Colonic mucosa (tissue), 4 donors: ENCODE measurements at places on chromosomes 6 and 20. TPM values are rescaled to one million over a fixed set of nuclear protein-coding genes. Genes with fewer than 3 reads are reported as not detected.

Gene HLA-DRB5
- total RNA-seq: 26.7 TPM

Gene TPD52L1
- 15.5 TPM for total RNA-seq

GRCh38 chr6:140623498-140623897, 1249.0 kb upstream of the CITED2 start:
- H3K36me3 ChIP-seq: no peaks in the 10 kb centered on the region
- DNase-seq: no peak
- no peaks in the 10 kb centered on the region for H3K4me1 ChIP-seq
- H3K27ac ChIP-seq: no peak overlapping the region
- no peak overlapping the region for H3K4me3 ChIP-seq

GRCh38 chr6:48979806-48980205, 483.2 kb downstream of the MMUT start:
- no peak overlapping the region for H3K4me3 ChIP-seq
- no peak overlapping the region for H3K27ac ChIP-seq
- H3K36me3 ChIP-seq: no peaks in the 10 kb centered on the region
- DNase-seq: no peak
- no peaks in the 10 kb centered on the region for H3K27me3 ChIP-seq

- H3K27ac ChIP-seq: no peak overlapping the region
- H3K4me3 ChIP-seq: no peak overlapping the region
- DNase-seq: no peak
- H3K36me3 ChIP-seq: no peaks in the 10 kb centered on the region
These were observed 216.4 kb downstream of the C6orf118 start for GRCh38 chr6:165092881-165093595.

Gene MYLIP
- 32.2 TPM for total RNA-seq

DNA sequence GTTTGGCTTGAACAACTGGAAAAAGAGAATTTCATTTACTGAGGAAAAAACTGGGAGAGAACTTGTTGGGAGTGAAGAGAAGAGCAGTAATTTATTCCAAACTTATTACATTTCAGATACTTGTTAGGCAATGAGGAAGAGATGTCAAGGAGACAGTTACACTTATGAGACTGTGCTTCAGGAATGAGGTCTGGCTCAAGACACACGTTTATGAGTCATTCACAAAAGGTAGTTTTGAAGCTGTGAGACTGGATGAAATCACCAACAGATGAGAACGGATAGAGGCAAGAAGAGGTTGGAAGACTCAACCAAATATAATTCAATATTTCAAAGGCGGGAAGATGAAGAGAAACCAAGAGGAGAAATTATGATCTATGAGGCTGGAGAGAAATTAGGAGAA, 70.6 kb upstream of the DEFB112 start:
- DNase-seq: no peak
- H3K27me3 ChIP-seq: no peaks in the 10 kb centered on the region
- no peaks in the 10 kb centered on the region for H3K4me1 ChIP-seq
- H3K36me3 ChIP-seq: no peaks in the 10 kb centered on the region
- no peak overlapping the region for H3K4me3 ChIP-seq
- H3K27ac ChIP-seq: no peak overlapping the region

Gene SPATA25
- total RNA-seq: 1.5 TPM

Gene MAFB
- total RNA-seq: 11.2 TPM

Gene OLIG3
- total RNA-seq: not detected

Gene DEFB126
- not detected for total RNA-seq

- no peak for DNase-seq
- H3K4me1 ChIP-seq: no peaks in the 10 kb centered on the region
- no peaks in the 10 kb centered on the region for H3K36me3 ChIP-seq
- no peaks in the 10 kb centered on the region for H3K27me3 ChIP-seq
- no peak overlapping the region for H3K4me3 ChIP-seq
These were observed 163.3 kb upstream of the BMP2 start for GRCh38 chr20:6604179-6604578.

Gene ZNF391
- total RNA-seq: 0.96 TPM

Gene BPIFA2
- not detected for total RNA-seq

Gene SCGN
- total RNA-seq: 4.6 TPM

Gene TSPO2
- not detected for total RNA-seq

Gene THBS2
- 1.9 TPM for total RNA-seq

DNA sequence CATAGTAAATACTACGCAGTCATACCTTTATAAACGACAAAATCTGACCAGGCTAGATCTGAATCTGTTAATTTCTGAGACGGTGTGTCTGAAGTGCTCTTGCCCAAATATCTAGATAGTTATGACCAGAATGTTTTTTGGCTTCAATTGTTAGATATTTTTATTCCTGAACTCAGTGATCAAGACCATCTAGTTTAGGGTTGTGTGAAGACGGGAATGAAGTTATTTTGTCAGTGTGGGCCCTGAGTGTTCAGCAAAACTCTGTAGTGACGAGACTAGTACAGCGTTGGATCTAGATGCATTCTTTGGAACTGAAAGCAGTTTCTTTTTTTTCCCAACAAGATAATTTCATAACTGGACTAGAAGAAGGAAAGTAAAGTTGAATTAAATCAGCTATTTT, 3.1 kb downstream of the STXBP5 start:
- no peaks in the 10 kb centered on the region for H3K4me1 ChIP-seq
- peak overlapping the region; percentile 5 for H3K4me3 ChIP-seq
- no peak for DNase-seq

DNA sequence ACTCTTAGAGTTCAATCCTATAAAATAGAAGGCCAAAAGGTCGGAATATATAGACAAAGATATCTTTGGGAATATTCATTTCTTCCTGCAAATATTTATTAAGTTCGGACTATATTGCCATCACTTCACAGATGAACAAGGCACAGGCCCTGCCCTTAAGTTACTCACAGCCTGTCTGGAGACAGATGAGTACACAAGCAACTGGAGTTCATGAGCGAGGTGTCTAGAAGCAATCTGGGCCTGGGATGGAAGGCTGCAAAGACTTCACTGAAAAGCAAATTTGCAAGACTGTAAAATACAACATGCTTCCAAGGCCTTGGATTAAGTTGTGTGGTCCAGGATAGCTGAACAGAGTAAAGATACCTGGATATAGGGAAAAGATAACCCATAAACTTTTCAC, 56.7 kb upstream of the CEP85L start:
- no peak overlapping the region for H3K27ac ChIP-seq
- no peak for DNase-seq
- H3K4me3 ChIP-seq: no peak overlapping the region
- H3K36me3 ChIP-seq: no peaks in the 10 kb centered on the region

GRCh38 chr6:14270142-14270893, 152.7 kb downstream of the CD83 start:
- no peaks in the 10 kb centered on the region for H3K36me3 ChIP-seq
- no peak overlapping the region for H3K27ac ChIP-seq
- H3K4me1 ChIP-seq: no peaks in the 10 kb centered on the region

- peaks cover 7% of the 10 kb centered on the region for H3K4me1 ChIP-seq
- H3K27ac ChIP-seq: no peak overlapping the region
- DNase-seq: no peak
- no peak overlapping the region for H3K4me3 ChIP-seq
These were observed 29.2 kb upstream of the BCAS4 start for GRCh38 chr20:50765674-50766073.

Gene BTN1A1
- not detected for total RNA-seq

Gene SLC22A3
- 2.5 TPM for total RNA-seq

DNA sequence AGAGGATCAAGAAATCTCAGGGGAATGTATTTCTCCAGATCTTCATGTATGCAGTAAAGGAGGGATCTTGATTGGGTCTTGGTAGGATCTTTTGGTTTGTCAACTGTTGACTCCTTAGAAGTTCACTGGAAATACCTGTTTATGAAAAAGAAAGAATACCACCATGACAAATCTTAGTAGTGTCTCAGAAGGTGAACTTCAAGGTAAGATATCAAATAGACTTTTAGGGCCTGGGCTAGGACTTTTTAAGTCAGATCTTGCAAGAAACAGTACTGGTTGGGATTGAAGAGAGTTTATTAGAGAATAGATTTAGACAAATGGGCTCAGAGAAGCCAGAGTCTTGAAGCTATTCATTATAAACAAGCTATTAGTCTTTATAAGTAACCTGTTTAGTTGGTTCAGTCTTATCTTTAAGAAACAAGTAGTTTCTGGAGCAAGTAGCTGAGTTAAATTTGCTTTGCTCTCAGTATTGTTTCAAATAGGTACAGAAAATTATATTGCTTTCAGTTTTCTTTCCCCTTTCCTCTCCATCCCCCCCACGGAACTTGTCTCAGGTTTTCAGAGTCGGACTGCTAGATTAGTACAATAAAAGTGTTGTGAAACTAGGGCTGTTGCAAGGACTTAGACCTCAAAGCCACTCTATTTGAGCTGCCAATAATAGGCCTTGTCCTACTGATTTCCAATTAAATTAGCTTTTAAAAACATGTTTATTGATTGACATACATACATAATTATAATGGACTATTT, 529.1 kb upstream of the CITED2 start:
- H3K4me1 ChIP-seq: peaks cover 6% of the 10 kb centered on the region
- no peaks in the 10 kb centered on the region for H3K27me3 ChIP-seq
- H3K4me3 ChIP-seq: no peak overlapping the region

Gene MOCS1
- total RNA-seq: 9.6 TPM

- H3K4me1 ChIP-seq: no peaks in the 10 kb centered on the region
- H3K27ac ChIP-seq: no peak overlapping the region
- H3K4me3 ChIP-seq: no peak overlapping the region
- DNase-seq: no peak
These were observed 41.6 kb downstream of the IBTK start for GRCh38 chr6:82205930-82206392.

Gene RAMACL
- 0.54 TPM for total RNA-seq

DNA sequence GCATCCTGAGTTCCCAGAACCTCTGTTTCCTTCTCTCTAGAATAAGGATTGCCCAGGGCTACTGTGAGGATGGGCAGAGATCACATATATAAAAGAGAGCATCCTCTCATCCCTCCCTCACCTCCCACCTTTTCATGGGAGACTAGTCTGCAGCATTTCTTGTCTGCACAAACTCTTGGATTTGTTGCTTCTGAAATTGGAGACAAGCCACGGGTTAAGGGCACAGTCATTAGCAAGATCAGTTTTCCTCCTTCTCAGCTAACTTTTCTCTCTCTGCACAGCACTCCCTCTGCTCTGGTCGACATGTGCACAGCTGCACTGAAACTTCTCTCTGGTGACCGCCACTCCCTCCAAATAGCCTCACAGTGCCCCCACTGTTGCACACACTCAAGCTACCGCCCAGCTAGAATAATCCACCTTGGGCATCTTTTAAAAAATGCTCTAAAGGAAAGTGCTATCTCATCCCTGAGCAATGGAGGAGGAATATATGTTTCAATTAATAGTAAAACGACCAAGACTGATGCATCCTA, 50.9 kb upstream of the DUSP22 start:
- no peaks in the 10 kb centered on the region for H3K4me1 ChIP-seq
- H3K27me3 ChIP-seq: no peaks in the 10 kb centered on the region
- no peak overlapping the region for H3K4me3 ChIP-seq
- no peak for DNase-seq
- H3K27ac ChIP-seq: no peak overlapping the region
